Fibroblast of the aortic adventitia (primary cell): ENCODE measurements at places on chromosomes 2 and 18. TPM values are rescaled to one million over a fixed set of nuclear protein-coding genes. Genes with fewer than 3 reads are reported as not detected.

Gene CD8A
- total RNA-seq = not detected in 2 replicates

Gene TBR1
- not detected in 2 replicates for total RNA-seq

Gene VRK2
- total RNA-seq = 18.4 and 47.1 TPM in 2 replicates

Gene NRP2
- 11.2 and 12.6 TPM in 2 replicates for total RNA-seq

Gene AKAIN1
- not detected in 2 replicates for total RNA-seq

Gene NCKAP5
- 1.7 and 4.4 TPM in 2 replicates for total RNA-seq
